ENCODE measurements at places on chromosomes 4 and X.

DNA sequence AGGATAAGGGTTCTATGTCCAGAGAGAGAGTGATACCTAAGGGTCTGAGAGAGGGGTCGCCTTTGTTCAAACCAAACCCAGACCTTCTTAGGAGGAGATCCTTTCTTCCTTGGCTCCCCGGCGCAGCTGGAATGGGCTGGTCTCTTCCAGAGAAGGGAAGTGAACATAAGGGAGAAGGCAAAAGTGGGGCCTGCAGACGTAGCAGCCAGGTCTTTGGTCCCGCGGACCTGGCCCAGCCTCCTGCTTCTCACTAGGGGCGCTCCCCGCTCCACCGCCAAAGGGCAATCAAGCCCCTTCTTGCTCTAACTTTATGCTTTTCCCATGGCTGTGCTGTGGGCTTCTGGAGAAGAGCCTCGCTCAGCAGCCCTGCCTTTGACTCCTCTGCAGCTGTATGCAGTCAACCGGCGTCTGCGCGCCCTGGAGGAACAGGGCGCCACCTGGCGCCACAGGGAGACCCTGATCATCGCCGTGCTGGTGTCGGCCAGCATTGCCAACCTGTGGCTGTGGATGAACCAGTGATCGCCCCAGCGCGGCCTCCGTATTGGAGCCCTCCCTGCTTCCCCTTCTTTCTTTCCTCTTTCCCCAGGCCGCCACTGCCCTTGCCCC, 6.5 kb downstream of the FATE1 start:
- DNase-seq: peak; percentile 9

DNA sequence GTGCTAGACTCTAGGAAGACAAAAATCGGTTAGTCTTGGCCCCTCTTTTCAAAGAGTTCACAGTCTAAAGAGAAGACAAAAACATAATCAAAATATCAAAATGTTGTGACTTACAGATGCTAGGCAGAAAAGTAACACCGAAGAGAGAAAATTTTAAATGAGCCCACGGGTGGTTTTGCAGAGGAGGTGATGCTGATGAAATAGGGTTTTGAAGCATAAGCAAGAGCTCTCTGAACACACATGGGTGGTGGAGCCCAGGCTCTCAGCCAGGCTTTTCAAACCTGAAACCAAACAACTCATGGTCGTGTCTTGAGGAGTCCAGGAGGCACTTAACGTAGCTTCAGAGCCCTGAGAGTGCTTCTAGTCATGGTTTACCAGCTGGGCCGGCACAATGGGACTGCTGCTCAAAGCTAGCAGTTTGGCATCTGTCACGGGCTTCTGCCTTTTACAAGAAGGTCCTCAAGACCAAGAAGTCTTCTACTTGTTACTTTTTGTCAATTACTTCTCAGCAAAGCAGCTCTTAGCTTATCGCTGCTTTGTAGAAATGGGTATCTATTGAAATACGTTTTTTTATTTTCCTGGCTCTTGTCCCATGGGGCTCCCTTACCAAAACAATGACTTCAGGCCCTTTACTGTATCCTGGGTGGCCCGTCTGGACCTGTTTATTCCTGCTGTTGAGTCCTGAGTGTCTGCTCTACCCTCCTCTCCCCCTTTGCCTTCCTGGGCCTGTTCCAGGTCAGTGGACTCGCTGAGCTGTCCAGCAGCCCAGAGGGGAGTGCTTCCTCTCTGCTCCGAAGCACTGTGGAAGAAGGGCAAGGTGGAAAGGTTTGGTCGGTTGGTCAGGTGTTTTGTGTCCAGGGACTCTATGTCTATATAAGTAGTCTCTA, 69.5 kb downstream of the TNIP2 start:
- no peak for DNase-seq

- DNase-seq: no peak
Measured at GRCh38 chrX:108199041-108199440, 107.5 kb downstream of the ATG4A start.

DNA sequence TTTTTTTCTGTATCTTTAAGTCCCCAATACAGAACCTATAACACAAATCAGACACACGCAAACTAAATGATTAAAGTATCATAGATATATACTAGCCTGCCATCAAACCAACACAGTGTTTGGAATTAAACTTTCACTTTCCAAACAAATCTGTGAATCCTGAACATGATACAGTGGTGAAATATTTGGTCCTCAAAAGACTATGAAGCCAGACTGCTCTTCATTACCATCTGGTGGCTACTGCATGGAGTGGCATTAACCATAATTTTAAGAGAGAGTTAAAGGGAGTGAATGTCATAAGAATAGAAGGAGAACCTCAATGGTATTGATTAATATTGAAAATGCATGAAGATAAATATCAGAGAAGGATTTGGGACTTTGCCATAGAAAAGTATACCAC, 9.2 kb upstream of the GABRA4 start:
- DNase-seq: no peak

GRCh38 chrX:52983321-52984000, 25.1 kb upstream of the FAM156A start:
- no peak for DNase-seq

GRCh38 chrX:23907498-23908218, at the start of the genes APOO and CXorf58:
Gene APOO (minus strand): TSS chrX:23907938. CDS start chrX:23907702, 236 bp downstream.
Gene CXorf58 (plus strand): TSS chrX:23908006. CDS start chrX:23910303, 2,297 bp downstream.
- DNase-seq: peak; percentile 91

DNA sequence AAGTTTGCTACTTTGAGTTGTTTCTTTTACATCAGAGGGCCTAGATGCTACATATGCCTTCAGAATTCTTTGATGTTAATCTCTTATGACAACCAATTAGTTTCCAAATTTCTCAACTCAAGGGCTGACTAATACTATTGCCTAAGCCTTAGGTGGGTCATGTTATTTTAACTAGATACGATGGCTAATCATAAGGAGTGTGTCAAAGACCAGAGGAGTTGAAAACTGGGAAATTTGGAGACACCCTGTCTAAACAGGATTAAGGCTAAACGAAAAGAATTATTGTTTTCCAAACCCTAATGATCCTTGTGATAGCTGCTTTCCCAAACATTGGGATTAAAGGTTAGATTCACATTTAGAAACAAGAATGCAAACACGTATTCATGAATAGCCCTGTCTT, 228.5 kb downstream of the PCDH7 start:
- DNase-seq: no peak

- no peak for DNase-seq
Measured at GRCh38 chr4:55336138-55337034, 9.7 kb upstream of the SRD5A3 start.

DNA sequence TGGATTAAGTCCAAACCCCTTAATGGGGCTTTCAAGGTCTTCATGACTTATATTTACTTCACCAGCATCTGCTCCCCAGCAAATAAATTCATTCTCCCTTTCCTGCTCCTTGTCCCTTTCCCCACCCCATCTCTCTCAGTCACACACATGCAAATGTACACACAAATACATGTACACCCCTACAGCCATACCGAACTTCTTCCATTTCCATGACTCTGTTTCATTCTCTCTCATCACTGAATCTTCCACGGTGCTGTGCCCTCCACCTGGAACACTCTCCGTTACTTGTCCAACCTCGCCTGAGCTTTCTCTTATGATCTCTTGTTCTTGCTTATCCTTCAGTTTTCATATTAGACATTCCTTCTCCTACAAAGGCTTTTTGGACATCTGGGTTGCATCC, 22.0 kb upstream of the RPA4 start:
- DNase-seq: no peak

DNA sequence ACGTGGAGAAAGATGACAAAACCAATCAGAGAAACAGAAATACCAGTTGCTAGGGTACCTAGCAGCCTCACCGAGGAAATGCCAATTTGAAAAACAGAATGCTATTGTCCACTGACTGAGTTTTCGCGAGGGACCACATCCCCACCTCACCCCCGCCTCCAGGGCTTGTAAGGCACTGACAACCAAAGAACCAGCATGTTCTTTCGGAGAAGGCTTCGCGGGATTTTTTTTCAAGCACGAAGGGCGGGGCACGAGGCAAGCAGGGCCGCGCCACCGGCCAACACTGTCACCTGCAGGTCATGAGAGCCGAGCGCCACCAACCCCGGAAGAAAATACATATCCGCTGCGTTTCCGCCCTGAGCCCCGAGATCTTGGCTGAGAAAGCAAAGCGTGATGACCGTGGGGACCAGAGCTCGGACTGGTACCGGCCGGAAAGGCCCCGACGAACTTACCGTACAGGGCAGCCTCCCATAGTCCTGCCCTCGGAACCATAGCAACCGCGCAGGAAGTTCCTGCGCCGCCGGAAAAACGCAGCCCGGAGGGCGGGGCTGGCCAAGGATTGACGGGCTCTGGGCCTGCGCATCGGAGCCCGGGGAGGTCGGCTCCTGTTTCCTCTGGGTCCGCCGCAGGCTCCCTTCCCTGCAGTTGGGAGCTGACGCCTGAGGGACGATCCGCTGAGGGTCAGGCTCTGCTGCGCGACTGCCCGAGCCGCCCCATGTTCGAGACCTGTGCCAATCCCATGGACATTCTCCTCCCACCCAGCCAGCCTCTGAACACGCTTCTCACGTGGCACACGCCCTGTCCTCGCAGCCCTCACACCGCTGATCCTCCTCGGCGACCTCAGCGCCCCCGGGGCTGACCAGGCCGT, 59.2 kb upstream of the PAGE5 start:
- DNase-seq: peak; percentile 92

- no peak for DNase-seq
Measured at GRCh38 chr4:19971829-19972228, 279.9 kb upstream of the SLIT2 start.

DNA sequence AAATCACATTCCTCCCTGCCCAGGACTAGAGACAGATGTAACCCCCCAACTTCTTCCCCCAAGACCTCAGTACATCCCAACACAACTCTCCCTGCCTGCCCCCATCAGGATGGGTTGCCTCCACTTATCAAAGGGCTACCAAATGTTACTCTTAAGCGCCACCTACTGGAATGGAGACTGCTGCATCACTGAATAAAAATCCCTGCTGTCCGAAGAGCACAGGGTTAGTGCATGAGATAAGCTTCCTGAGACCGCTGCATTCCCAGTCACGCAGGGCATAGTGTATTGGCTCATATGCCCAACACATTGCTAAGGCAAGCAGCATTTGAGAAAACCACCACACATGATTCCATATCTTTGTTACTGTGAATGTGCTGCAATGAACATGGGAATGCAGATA, 544.5 kb downstream of the PPP4R3C start:
- DNase-seq: no peak

DNA sequence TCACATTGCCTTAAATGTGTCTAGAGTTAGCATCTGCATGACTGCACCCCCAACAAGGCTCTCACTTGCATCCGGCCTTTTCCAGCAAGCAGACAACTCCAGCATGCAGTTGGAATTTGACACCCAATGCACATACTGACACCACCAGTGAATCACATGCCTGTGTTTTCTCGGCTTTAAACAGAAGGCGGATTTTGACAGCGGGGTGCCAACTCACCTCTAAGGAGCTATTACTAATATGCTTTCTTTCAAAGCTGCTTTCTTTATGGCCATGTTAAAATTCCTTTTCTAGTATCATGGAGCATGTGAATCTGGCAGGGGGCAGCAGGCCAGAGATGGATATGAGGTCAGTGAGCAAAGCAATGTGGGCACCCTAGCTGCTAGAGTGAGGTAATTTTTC, 78.0 kb upstream of the CLNK start:
- DNase-seq: no peak

DNA sequence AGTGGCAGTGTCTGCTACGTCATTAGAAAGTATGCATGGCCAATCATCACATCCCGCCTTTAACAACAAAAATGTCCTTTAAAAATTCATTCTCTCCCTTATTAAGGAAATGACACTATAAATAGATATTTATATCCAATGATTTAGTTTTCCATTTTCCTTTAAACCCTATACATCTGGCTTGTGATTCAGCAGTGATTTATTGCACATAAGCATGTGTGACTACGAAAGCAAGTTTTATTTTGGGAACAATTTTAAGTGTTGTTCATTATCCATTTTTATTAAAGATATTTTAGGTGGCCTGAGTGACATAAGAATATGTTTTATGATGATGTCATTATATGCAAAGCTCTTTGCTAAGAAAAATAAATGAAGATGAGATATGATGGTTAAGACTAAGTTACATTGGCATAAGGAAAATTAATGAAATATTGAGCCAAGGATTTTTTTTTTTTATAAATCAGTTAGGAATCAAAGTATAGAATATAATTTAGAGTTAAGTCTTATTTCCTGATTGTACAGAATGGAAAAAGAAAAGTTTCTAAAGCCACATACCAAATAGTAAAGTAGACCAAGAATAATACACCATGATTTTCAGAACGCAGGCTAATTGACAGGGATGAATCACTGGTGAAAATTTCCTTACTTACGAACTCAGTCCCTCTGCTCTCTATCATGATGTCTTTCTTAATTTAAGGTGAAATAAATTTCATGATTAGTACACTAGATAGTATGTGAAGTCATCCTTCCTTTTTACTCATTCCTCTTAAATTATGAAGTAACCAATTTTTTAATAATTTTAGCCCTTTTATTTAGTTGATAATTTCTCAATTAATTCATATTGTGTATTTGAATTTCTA, 822.4 kb downstream of the FAT4 start:
- no peak for DNase-seq

DNA sequence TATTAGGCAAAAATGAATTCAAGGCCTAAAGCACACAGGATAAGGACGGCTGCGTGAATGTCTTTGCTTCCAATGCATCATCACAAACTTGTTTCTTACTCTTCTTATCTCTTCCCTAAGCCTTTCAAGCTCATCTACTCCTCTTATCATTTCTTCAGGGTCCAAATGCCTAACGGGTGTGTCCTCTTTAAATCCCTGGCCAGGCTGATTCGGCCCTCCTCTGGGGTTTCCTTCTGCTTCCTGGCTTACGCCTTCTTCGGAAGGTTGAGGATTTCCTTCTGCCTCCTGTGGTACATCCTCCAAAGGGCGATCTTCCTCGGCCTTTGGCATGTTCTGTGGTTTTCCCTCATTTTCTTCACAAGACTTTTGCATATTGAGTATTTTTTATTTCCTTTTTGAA, 1.3 kb downstream of the TCEAL8 start:
- DNase-seq: no peak

GRCh38 chr4:2962614-2963174, 512 bp downstream of the NOP14 start:
- DNase-seq: peak; percentile 60

DNA sequence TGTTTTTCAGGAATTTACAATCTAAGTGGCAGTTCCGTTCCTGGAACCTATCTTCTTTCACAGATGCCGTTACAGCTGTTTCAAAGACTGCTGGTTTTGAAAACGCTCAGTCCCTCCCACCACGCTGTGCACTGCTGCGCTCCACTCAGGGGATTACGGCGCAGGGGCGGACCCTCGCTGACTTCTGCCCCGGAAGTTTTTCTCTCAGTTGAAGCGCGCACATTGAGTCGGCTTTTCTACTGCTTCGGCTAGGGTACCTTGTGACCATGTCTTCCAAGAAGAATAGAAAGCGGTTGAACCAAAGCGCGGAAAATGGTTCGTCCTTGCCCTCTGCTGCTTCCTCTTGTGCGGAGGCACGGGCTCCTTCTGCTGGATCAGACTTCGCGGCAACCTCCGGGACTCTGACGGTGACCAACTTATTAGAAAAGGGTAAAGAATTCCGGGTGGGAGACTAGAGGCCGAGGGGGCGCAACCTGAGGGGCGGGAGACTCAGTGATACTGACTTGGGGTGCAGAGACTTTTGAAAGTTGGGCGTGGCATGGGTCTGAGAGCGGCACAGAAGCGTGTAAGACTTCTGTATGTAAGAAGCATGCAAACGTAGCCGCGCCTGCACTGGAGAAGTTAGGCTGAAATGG, 597 bp upstream of the NUDT6 start:
- peak; percentile 89 for DNase-seq

All from activated T-cell treated with anti-CD3 and anti-CD28 coated beads, Interleukin-2, amount 50 U/mL, for 72 hours (primary cell).